ENCODE measurements at places on chromosomes 7 and 10. TPM values are rescaled to one million over a fixed set of nuclear protein-coding genes. Genes with fewer than 3 reads are reported as not detected.
A peak's percentile ranks its signal among the peaks of the same experiment; 100 is the strongest.

PDE6C gene
- polyA plus RNA-seq: 2.2 TPM

RELN gene
- 21.8 TPM for polyA plus RNA-seq

- no peak for DNase-seq
Measured at GRCh38 chr10:128390596-128390995, 264.4 kb upstream of the MKI67 start.

DNA sequence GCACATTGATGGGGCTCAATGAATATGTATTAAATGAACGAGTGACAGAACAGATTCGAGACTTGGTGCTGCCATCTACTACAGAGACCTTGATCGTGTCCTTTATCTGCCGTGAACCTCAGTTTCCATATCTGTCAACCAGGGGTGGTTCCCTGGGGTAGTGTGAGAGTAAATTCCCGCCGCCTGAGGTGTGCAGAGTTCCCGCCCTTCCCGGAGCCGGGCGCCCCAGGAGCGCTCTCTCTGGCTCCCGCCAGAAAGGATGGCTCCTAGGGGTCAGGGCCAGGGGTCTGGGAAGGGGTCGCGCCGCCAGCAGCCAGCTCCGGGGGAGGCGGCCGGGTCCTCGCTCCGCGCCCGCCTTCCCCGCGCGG lies 333 bp upstream of the PLCE1 start:
- DNase-seq: no peak

DNA sequence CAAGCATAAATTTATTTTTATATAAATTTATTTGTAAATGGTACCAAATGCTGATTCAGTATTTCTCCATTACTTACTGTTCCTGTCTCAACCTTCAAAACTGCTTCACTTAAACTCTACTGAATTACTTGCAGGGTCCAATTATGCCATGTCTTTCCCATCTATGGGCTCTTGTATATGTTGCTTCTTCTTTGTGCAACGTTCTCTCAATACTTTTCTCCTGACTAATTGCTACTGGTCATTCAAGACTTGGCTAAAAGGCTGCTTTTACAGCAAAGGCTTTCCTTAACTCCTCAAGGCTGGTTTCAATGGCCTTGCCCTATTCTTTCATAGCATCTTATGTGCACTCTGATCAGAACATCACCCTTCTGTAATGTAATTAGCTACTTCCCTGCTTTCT lies 67.9 kb downstream of the RNLS start:
- no peak for DNase-seq

DNA sequence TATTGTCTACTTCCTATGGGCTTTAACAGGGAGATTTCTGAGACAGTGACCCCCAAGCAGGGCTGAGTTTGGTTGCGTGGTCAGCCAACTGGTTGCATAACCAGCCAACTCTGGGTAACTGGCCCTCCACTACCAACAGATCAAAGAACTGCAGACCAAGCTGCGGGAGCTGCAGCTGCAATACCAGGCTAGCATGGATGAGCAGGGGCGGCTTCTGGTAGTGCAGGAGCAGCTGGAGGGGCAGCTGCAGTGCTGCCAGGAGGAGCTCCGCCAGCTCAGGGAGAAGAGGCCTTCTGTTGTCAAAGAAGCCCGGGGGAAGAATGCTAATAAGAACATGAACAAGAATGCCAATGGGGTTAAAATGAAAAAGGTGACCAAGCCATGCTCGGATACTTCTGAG lies 15.7 kb upstream of the FLNC start:
- no peak for DNase-seq

GDF2 gene
- not detected for polyA plus RNA-seq

DNA sequence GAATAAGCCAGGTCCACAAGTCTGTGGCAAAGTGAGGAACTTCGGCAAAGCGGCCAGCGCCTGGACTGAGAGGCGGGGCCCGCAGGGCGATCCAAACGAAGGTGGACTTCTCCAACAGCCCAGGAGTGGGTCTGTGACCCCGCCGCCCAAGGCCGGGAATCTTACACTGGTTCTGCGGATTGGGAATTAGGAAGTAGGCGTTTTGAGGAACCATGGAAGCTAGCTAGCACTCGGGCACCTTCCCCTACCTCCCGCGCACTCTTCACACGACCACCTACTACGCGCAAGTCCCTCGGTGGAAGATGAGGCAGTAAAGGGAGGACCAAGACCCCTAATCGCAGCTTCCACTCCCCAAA lies 570 bp upstream of the ARF5 start:
- no peak for DNase-seq

GRCh38 chr10:21196822-21197395 lies 299.8 kb upstream of the NEBL start:
- no peak for DNase-seq

GRCh38 chr10:117131376-117132327 lies 6.4 kb downstream of the VAX1 start:
- DNase-seq: peak; percentile 14

DNA sequence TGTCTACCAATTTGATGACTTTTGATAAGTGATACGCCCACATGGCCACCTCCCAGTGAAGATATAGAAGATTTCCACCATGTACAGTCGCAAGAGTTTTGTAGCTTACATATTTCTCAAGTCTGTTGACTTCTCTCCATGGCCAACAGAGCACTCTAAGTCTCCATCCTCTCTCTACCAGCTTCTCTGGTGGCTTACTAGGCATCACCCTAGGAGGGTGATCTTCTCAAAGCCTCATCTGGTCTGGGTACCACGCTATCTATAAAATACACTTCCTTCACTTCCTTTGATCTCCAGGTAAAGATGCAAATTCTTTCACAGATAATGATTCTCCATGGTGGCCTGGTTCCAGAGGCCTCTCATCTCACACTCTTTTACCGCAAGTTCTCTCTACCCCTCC lies 49.9 kb downstream of the CALN1 start:
- DNase-seq: no peak

DNA sequence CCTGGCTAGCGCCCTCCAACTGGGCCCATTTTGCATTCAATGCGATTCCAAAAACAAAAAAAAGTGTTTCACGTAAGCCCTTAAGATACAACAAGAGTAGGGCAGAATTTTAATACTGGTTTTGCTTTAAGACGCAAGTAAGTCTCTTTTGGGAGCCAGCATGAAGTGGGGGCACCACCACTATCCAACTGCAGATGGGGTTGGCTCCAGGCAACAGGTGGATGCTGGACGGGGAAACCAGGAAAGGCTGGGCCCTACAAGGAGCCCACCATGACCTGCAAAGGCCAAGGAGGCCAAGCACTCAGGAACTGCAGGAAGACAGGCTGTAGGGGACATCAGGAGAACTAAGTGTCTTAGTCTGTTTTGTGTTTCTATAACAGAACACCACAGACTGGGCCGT lies 86.5 kb upstream of the INSIG1 start:
- DNase-seq: no peak

DNA sequence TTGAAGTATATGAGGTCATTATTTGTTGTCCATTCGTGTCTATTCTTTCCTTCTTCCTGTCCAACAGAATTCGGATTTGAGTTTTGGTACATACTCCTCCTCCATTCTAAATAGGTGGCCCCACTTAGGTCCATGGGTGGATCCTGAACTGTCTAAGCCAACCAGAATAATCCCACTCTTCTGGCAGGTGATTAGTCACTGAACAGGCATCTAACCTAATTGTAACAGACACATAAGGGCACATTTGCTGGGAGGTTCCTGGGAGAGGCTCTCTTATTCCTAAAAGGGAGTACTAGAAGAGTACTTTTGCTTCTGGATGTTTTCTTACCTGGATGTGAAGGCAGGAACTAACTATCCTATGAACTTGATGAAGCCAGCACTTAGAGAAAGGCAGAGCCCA lies 16.8 kb downstream of the LRRC72 start:
- no peak for DNase-seq

BZW2 gene
- polyA plus RNA-seq: 84.2 TPM

DNA sequence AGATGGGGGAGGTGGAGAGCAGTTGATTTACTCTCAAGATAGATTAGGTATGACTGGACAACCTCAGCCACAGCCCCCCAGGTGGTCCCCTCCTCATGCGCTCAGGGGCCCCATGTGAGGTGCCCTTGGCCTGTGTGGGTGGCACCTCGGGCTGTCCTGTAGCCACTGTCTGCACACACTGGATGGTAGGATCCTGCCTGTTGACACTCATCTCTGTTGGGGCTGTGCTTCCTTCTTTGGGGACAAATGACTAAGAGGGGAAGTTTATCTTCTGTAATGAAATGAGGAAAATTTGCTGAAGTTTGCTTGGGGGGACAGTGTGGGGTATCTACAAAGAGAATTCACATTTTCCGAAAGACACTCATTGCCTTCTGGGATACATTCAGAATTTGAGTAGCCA lies 53.6 kb upstream of the ANTXRL start:
- DNase-seq: no peak

TFEC gene
- 37.8 TPM for polyA plus RNA-seq

DNA sequence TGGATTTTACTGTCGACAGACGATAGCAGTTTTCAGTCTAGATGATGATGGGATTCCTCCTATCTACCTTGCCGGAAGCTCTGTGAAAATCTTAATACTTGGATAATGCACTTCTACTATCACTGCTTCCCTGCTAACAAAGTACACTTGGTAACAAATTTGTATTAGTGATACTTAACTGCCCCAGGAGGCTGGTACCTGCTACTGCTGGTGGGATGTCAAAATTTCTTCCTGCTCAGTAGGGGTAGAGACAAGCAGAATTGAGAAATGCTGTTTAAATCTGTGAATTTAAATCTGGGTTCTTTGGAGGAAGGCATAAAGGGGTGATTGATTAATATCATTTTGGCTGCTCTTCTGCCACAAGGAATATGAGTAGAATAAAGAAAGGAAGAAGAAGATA lies 99.8 kb upstream of the STRIP2 start:
- DNase-seq: no peak

GRCh38 chr10:25083546-25084111 lies 67.2 kb downstream of the THNSL1 start:
- DNase-seq: no peak
